ENCODE measurements at places on chromosomes 2 and 18. TPM values are rescaled to one million over a fixed set of nuclear protein-coding genes. Genes with fewer than 3 reads are reported as not detected.
A peak's percentile ranks its signal among the peaks of the same experiment; 100 is the strongest.

- no peak for DNase-seq
- no peak overlapping the region for H3K27ac ChIP-seq
- no peaks in the 10 kb centered on the region for H3K36me3 ChIP-seq
- peaks cover 60% of the 10 kb centered on the region for H3K4me1 ChIP-seq
- H3K4me3 ChIP-seq, result no peak overlapping the region
These were observed 84.2 kb downstream of the ZNF516 start for GRCh38 chr18:76410660-76411417.

DNA sequence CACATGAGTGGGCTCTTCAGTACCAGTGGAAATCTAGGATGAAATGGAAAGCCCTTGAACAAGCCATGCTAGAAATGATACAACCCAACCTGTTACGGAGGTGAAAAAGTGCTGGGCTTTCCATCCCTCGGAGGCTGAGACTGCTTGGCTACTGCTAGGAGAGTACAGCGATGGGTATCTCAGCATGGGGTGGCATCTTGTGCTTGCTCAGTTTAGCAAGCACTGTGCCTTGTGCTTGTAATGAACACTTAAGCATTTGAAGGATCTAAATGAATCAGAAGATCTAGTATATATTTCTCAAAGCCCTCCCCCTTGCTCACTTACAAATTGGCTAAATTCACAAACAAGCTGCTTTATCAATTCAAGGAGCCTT lies 44.3 kb upstream of the EHBP1 start:
- H3K4me3 ChIP-seq, result no peak overlapping the region
- no peaks in the 10 kb centered on the region for H3K36me3 ChIP-seq
- no peaks in the 10 kb centered on the region for H3K27me3 ChIP-seq
- H3K4me1 ChIP-seq, result peaks cover 66% of the 10 kb centered on the region
- no peak for DNase-seq

The UGT1A7 gene
- total RNA-seq, result not detected

DNA sequence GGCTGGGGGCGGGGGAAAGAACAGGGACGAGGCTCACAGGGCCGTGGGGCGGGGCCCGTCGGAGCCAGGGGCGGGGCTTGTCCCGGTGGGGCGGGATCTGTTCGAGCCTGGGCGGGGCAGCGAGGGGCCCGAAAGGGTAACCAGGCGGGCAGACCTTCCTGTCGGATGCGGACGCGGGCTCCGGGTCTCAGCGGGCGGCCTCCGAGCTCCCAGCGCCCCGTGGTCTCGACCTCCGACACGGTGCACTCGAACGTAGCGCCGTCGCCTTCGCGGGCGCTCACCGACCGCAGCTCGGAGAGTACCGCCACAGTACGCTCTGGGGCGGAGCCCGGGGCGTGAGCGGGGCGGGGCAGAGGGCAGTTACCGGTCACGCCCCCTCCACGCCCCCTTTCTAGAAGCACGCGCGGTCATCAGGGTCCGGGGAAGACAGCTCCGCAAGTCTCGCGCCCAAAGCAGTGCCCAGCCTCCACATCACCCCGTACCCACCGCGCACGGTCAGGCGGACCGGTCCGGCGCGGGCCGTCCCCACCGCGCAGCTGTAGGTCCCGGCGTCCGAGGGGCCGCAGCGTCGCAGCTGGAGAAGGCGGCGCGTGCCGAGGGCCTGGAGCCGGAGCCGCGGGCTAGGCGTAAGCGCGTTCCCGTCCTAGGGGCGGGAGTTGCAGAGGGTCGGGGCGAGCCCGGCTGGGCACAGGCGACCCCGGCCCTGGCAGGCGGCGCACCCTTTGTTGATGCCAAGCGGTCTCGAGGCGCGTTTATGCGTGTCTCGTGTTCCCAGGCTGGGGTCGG lies 8.7 kb downstream of the TMEM198 start:
- peaks cover 29% of the 10 kb centered on the region for H3K36me3 ChIP-seq
- H3K27me3 ChIP-seq, result no peaks in the 10 kb centered on the region
- DNase-seq, result peak; percentile 97

- peaks cover 30% of the 10 kb centered on the region for H3K36me3 ChIP-seq
- no peak overlapping the region for H3K4me3 ChIP-seq
- no peaks in the 10 kb centered on the region for H3K4me1 ChIP-seq
- H3K27ac ChIP-seq, result no peak overlapping the region
These were observed 10.1 kb downstream of the RPL31 start for GRCh38 chr2:101012054-101012705.

DNA sequence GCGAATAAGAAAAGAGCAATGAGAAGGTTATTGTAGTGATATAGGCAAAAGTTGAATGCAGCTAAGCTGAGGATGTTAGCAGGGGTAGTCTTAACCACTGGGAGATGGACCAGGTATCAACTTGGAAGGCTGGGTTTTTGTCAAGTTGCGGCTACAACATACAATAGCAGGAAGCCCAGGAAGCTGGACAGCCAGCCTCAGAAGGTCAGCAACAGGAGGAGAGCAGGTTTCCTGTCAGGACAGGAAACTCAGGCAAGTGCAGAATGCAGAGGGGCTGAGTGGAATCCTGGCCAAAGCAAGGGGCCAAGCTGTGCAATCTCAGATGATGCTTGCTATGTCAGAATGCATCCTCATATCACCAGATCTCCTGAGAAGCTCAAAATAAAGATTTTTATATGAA lies 530.0 kb upstream of the ID2 start:
- no peak overlapping the region for H3K27ac ChIP-seq
- no peak for DNase-seq
- H3K4me3 ChIP-seq, result no peak overlapping the region
- H3K36me3 ChIP-seq, result no peaks in the 10 kb centered on the region
- H3K27me3 ChIP-seq, result no peaks in the 10 kb centered on the region
- H3K4me1 ChIP-seq, result no peaks in the 10 kb centered on the region

The AGFG1 gene
- total RNA-seq, result 73.4 TPM

GRCh38 chr2:184597571-184597991 lies 748 bp upstream of the ZNF804A start:
- no peaks in the 10 kb centered on the region for H3K36me3 ChIP-seq
- no peak for DNase-seq
- H3K4me3 ChIP-seq, result peak overlapping the region; percentile 63
- no peak overlapping the region for H3K27ac ChIP-seq

DNA sequence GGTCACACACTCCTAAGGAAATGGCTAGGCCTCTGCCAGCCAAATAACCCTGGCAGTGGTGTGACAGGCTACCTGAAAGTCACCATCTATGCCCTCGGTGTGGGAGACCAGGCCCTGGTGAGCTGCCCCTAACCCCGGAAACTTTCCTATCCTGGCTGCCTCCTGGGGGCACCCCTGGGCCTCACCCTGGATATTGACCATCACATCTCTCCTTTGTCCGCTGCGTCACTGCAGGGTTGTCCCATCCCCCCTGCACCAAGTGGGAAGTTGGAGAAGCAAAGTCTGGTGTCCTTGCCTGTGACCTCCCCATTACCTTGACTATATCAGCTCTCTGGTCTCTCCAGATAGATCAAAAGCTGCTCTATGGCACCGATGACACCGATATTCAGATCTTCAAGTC lies 18.8 kb downstream of the FER1L5 start:
- no peaks in the 10 kb centered on the region for H3K36me3 ChIP-seq
- H3K27me3 ChIP-seq, result no peaks in the 10 kb centered on the region
- H3K4me3 ChIP-seq, result no peak overlapping the region
- no peak overlapping the region for H3K27ac ChIP-seq
- H3K4me1 ChIP-seq, result peaks cover 16% of the 10 kb centered on the region
- no peak for DNase-seq

The CERKL gene
- total RNA-seq, result not detected
